ENCODE measurements at places on chromosomes 11 and 22. TPM values are rescaled to one million over a fixed set of nuclear protein-coding genes. Genes with fewer than 3 reads are reported as not detected.

UCP3 gene
- total RNA-seq: 3.6 TPM

PARVA gene
- 15.2 TPM for total RNA-seq

SIDT2 gene
- 43.6 TPM for total RNA-seq

DNA sequence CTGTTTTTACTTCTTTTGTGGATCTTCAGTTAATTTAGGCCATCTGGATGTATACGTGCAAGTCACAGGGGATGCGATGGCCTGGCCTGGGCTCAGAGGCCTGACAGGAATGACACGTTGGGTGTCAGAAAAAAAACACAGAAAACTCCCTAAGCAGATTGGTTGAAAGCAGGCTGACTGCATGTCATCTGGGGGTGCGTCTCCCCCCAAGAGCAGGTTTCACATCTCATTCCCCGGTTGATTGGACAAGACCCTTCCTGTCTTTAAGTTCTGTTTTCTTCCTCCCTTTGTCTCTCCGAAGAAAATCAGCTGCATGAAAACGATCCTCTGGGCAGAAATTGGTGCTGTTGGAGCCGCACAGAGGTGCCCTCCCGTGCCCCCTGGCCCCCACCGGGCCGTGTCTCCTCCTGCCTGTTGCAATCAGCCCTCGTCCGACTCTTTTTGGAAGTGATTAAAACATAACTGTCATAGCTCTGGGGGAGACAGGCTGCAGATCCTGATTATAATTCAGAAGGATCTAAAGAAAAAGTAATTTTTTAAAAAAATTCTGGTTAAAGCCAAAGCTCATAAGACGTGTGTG, 71.8 kb upstream of the PARVG start:
- H3K36me3 ChIP-seq: no peaks in the 10 kb centered on the region
- DNase-seq: no peak
- H3K4me1 ChIP-seq: peaks cover 12% of the 10 kb centered on the region
- H3K27ac ChIP-seq: no peak overlapping the region
- H3K27me3 ChIP-seq: no peaks in the 10 kb centered on the region
- H3K4me3 ChIP-seq: no peak overlapping the region

DNA sequence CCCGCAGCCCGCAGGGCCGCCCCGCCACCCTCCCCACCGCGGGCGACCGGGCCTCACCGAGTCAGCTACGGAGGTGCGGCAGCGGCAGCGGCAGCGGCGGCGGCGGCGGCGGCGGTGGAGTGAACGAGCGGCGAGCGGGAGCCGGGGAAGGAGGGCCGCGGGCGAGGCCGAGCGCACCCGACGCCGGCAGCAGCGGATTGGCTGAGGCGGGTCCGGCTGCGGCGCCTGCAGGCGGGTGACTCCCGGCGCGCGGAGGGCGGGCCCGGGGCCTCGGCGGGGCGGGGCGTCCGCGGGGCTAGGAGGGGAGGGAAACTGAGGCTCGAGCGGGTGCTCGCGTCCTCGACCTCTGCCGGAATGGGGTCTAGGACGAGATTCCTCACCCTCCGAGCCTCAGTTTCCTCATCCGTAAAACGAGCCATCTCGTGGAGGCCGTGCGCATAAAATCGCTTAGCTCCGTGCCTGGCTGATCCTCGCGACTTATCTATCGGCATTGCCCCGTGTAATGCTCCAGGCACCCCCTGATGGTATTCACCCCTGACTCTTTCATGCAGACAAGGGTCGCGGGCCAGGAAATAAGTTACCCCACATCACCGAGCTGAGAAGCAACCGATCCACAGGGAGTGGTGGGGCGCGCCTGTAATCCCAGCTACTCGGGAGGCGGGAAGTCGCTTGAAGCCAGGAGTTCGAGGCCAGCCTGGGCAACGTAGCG, at the start of gene CPT1A:
Gene CPT1A, minus strand, starts transcription at position 199 of the 709 bp plus-strand sequence. CDS start 26,442 bp downstream, outside the sequence.
- peak; percentile 86 for DNase-seq
- H3K4me3 ChIP-seq: peak within 1 kb of the TSS; percentile 66
- H3K36me3 ChIP-seq: no peaks in the 10 kb centered on the region
- H3K27me3 ChIP-seq: no peaks in the 10 kb centered on the region
- H3K27ac ChIP-seq: no peak within 1 kb of the TSS
- peaks cover 35% of the 10 kb centered on the region for H3K4me1 ChIP-seq

DNA sequence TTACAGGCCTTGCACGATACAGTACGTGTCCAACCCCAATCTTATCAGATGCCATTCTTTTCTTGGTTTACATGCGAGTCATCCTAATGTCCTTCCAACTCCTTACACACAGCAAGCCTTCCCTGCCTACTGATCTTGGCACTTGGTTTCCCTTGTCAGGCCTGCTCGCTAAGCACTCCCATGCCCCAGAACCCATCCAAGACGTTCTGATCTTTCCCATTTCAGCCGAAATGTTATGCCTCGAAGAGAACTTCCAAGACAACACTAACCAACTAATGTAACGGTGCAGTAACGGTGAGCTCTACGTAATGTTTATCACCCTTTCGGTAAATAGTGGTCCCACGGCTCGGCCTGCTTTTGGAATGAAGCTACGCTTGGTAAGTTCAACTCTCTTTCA, 521 bp downstream of the PES1 start:
- no peak for DNase-seq
- peaks cover 29% of the 10 kb centered on the region for H3K36me3 ChIP-seq
- H3K27me3 ChIP-seq: no peaks in the 10 kb centered on the region

- peaks cover 35% of the 10 kb centered on the region for H3K27me3 ChIP-seq
- H3K27ac ChIP-seq: no peak overlapping the region
- H3K36me3 ChIP-seq: no peaks in the 10 kb centered on the region
Measured at GRCh38 chr22:44736581-44737405, 15.6 kb upstream of the ARHGAP8 start.

DNA sequence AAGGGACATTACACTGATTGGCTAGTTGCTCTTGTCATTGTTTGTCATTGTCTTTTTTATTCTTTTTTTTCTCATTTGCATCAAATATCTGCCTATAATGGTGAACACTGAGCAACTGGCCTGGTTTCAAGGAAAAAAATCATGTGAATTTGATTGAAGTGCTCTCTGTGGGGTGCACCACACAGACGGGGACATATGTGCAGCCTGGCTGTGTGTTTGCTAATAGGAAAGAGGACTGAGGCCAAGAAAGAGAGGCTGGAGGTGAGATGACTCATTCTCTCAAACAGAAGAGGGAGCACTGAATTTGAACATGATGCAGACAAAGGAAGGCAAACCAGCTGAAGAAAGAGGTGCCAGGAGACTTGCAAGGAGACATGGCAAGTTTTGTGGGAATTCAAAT, 684.9 kb upstream of the CCDC90B start:
- no peak overlapping the region for H3K27ac ChIP-seq
- H3K36me3 ChIP-seq: no peaks in the 10 kb centered on the region
- H3K4me1 ChIP-seq: no peaks in the 10 kb centered on the region
- H3K4me3 ChIP-seq: no peak overlapping the region

GRCh38 chr22:40951795-40952605, 822 bp downstream of the RBX1 start:
- H3K4me3 ChIP-seq: peak overlapping the region; percentile 91
- H3K36me3 ChIP-seq: peaks cover 26% of the 10 kb centered on the region
- H3K4me1 ChIP-seq: peaks cover 16% of the 10 kb centered on the region
- no peaks in the 10 kb centered on the region for H3K27me3 ChIP-seq

DNA sequence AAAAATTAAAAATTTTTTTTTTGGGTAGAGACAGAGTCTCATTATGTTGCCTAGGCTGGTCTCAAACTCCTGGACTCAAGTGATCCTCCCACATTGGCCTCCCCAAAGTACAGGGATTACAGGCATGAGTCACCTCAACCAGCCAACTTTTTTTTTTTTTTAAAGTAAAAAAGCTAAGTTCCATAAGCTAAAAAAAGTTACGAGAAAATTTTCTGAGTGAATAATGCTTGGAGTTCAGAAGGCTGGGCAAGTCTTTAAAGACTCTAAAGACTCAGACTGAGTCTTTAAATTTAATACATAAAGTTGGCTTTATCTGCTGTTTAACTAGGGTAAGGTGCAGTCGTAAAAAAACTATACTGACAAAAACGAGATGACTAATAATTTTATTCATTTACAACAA, 5.6 kb downstream of the DDX6 start:
- H3K36me3 ChIP-seq: peaks cover 55% of the 10 kb centered on the region
- no peak overlapping the region for H3K27ac ChIP-seq
- H3K4me1 ChIP-seq: peaks cover 36% of the 10 kb centered on the region
- H3K27me3 ChIP-seq: no peaks in the 10 kb centered on the region
- no peak overlapping the region for H3K4me3 ChIP-seq

All from A673 (cell line).